Activated T-cell treated with anti-CD3 and anti-CD28 coated beads for 4 hours (primary cell): ENCODE measurements at places on chromosomes 7 and 10.

- DNase-seq = peak; percentile 40
These were observed 650 bp upstream of the TM9SF3 start for GRCh38 chr10:96587264-96588059.

DNA sequence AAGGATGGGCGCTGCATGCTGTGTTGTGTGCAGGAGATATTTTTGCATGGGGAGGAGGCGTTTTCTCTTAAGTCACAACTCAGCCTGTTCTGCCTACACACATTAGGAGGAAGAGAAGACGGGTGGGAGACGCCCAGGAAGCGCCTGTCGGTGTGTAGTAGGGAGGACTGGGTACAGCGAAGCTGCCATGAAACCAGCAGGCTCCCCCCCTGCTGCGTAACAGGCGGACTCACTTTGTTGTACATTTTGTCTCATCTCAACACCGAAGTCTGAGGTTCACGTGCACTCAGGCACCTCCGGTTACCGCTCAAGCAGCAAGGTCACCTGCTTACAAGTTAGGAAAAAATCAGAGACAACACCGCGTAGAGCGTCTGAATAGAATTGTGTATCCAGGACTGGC is 56.3 kb downstream of the CRTAC1 start:
- no peak for DNase-seq

DNA sequence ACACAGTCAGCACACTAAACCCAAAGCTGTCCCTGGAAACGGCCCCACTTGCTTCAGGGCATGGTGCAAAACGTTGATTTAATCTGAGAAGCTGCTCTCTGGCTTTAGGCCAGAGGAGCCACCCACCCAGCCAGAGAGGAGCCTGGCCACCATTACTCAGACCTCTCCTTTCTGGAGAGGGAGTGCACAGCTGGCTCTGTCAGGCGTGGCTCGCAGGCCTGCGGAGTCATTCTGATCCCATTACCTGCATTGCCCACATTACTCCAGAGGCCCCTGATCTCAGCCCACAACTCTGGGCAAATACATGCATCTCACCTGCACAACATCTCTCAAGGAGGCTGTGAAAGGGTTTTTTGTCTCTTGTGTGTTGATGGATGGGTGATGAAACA is 370.0 kb upstream of the IGFBP3 start:
- no peak for DNase-seq

DNA sequence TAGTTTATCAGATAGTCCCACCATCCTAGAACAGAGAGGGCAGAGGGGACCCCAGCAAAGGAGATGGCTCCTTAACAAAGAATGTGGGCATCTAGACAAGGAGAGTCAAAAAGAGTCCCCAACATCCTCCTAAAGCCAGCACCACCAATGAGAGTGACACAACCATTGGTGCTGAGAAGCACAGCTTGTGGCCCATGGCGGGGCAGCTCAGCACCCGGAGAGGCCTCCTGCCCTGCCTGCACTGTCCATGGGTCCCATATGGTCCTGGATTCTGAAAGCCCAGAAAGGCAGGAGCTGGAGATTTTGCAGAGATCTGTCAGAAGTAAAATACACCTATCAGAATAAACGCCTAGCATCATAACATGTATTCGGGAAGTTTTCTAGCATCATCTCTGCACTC is 311.8 kb upstream of the ZNF32 start:
- no peak for DNase-seq

GRCh38 chr10:133068111-133069032 is 19.4 kb upstream of the ADGRA1 start:
- DNase-seq = no peak

- DNase-seq = no peak
These were observed 343.9 kb downstream of the BMPER start for GRCh38 chr7:34249192-34249591.

- DNase-seq = no peak
These were observed 7.8 kb downstream of the ZNF467 start for GRCh38 chr7:149765399-149766121.

- no peak for DNase-seq
These were observed at the start of gene AGR3 for GRCh38 chr7:16881844-16882243. AGR3 (minus strand) TSS chr7:16881983; CDS start chr7:16878618, 3,365 bp downstream.

- DNase-seq = no peak
These were observed 5.5 kb downstream of the MRPS17 start for GRCh38 chr7:55957190-55957589.

- no peak for DNase-seq
These were observed 35.5 kb upstream of the FOXL3 start for GRCh38 chr7:254337-255037.

DNA sequence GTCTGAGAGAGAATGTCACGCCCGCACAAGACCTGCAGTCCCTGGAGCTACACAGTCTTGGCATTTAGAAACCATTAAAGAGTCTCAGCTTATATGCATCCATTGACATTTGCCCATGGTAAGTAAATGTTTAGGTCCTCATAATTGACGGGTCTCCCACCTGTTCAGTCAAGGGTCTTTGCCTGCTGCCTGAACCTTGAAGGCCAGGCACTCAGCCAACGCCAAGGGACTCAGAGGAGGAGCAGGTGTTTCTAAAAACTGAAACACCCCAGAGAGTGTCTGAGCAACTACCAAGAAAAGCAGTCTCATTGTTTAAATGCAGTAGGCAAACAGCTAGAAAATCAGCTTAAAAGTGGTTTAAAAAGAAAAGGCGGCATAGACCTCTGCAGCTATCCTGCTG is 264.7 kb upstream of the AKR1E2 start:
- DNase-seq = no peak

DNA sequence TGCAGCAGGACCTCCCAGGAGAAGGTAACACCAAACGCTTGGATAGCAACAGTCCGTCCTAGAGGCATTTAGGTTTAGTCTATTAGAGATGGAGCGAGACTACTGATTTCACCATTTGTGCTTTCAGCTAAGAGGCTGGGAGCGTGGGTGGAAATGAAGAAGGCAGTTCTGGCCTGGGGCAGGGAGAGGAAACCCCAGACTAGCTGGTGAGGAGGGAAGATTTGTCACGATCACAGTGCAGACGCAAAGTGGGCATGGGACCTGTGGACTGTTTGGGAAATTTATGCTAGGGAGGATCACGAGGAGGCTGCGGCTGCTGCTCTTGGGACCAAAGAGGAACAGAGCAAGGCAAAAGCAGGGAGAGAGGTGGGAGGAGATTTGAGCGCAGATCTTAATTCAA is 130.4 kb upstream of the AOAH start:
- no peak for DNase-seq

GRCh38 chr7:89728481-89728880 is 425.8 kb upstream of the STEAP1 start:
- no peak for DNase-seq

DNA sequence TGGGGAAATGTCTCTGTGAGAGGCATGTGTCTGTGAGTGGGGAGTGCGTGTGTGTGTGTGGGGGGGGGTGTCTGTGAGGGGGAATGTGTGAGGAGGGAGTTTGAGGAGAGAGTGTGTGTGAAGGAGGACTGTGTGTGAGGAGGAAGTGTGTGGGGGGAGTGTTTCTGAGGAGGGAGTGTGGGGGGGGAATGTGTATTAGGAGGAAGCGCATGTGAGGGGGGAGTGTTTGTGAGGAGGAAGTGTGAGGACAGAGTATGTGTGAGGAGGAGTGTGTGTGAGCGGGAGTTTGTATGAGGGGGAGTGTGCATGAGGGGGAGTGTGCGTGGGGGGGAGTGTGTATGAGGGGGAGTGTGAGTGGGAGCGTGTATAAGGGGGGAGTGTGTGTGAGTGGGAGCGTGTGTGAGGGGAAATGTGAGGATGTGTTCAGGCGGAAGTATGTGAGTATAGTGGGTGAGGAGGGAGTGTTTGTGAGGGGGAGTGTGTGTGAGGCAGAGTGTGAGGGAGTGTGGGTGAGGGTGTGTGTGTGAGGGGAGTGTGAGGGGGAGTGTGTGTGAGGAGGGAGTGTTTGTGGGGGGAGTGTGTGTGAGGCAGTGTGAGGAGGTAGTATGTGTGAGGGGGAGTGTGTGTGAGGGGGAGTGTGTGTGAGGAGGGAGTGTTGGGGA is 21.8 kb upstream of the PTPRN2 start:
- DNase-seq = no peak

- DNase-seq = no peak
These were observed 47.6 kb downstream of the ADCYAP1R1 start for GRCh38 chr7:31099451-31100444.
